BE2C (cell line): ENCODE measurements at places on chromosomes 4 and X.

DNA sequence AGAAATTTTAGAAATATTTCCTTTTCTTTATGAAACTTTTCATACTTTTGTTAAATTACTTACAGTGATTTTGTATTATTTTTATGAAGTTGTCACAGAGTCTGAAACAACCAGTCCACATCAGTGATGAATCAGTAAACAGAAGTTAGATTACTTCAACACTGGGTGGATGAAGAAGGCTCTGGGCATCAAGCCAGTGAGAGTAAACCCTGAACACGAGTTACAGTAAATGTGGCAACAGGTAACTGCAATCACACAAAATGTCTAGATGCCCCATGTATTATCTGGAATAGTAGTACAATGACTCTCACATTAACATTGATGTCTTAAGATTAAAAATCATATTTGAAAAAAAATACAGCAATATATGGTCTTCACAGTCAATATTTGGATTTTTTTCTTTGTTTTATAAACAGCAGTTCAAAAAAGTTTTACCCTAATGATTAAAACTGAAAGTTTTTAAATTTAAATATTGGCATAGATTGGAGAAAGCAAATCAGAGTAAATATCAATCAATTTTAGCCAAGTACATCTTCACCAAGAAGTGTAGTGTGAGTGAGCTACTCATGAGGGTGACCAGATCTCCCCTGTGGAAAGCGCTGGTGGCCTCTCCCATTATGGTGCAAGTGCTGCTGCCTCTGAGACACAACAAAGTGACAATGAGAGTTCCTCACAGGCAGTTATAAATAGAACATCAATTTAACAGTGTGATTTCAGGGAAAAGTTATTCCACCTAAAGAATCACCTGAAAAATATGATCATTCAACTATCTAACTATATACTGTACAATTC, 63.2 kb upstream of the UGT2B7 start:
- DNase-seq, result no peak

- no peak for DNase-seq
Observed at GRCh38 chr4:38160487-38161207, 200.4 kb downstream of the PTTG2 start.

GRCh38 chr4:117908306-117909207, 125.7 kb upstream of the NDST3 start:
- no peak for DNase-seq

- DNase-seq, result no peak
Observed at GRCh38 chrX:39238006-39238405, 436.7 kb downstream of the MID1IP1 start.
